Stimulated activated naive CD4-positive, alpha-beta T cell treated with Interleukin-2 at 50 U/mL for 16 hours (primary cell): ENCODE measurements at places on chromosomes 11 and 22.

GRCh38 chr11:5923794-5924193, 18.3 kb upstream of the OR56A3 start:
- DNase-seq = no peak

- DNase-seq = no peak
Observed at GRCh38 chr11:123000721-123001120, 19.1 kb upstream of the BSX start.

- DNase-seq = no peak
Observed at GRCh38 chr22:29313576-29314466, 1.7 kb downstream of the RASL10A start.

DNA sequence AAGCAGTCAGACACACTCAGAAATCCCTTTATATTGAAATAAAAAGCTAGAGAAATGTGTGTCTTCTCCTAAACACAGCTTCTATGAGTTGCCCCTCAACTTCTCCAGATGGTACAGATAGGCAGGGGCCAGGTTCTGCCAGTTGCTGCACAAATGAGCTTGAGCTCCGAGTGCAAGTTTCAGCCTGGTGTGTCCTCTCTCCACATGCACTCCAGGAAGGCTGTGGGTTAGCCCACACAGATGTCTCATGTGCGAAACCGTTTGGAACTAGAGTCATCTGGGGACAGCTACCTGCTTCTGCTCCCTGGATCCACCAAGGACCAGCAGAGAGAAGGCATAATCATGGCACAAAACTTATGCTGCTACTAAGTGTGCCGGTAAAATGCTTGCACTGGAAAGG, 812.6 kb downstream of the OPCML start:
- no peak for DNase-seq

GRCh38 chr11:101083335-101083734, 46.3 kb downstream of the PGR start:
- no peak for DNase-seq

DNA sequence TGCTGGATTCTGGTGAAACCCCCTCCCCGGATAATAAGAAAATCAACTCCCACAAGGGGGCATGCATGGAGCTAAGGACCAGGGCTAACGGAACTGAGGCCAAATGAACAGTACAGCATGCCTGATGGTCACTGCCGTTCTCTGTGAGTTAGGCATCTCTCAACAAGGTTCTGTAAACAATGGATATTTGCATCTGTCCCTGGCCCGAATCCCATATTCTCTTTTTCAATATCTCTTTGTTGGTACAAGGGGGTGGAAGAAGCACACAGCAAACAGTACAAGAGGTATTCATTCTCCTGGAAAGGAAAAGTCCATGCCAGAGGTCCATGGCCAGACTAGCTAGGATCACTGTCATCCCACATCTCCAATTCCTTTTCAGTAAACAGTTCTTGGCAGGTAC, 32.2 kb upstream of the APOA1 start:
- no peak for DNase-seq

DNA sequence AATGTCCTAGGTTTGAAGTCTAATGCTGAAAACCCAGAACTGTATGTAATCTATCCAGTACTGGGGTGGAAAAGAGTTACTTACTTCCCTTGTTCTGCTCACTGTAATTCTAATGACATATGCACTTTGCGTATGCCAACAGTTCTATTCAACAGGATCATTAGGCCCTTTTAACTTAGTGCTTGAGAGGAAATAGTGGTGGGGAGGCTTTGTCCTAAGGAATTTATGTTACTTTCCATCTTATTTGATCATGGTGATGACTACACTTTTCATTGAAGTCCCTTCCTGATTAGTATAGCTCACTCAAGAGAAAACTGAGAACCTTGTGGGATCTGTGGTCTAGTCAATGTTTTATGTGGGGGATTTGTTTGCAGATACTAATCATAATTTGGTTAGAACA, 348.2 kb downstream of the GUCY1A2 start:
- no peak for DNase-seq

DNA sequence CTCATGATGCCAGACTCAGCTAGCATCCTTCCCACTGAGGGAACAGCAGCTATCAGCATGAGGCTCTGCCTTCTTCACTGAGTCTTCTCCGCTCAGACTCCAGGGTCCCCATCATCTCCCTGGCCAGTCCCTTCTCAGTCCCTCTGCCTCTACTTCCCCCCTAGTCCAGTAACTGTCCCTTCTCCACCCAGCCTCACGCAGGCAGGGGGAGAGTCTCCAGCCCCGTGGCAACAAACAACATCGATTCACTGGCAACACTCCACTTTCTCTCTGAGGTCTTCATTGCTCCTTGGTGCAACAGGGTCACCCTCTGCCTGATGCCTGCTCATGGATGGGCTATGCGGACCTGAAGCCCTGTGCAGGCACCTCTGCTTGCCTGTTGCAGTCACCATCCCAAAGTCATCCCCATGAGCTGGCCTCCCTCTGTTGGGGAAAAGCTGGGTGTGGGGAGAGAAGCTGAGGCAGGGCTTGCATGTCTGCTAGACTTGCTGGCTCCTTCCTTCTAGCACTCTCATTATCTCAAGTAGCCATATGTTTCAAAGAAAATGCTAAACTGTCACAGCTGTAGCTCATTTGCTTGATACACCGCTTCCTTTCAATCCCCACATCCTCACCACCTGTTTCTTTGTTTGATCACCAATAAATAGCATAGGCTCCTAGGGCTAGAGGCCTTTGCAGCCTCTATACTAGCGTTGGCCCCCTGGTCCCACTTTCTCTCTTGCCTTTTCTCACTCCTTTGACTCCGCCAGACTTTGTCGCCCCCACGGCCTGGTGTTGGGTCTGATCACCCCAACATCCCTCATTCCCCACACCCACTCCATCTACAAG, 4.3 kb upstream of the BCR start:
- no peak for DNase-seq

DNA sequence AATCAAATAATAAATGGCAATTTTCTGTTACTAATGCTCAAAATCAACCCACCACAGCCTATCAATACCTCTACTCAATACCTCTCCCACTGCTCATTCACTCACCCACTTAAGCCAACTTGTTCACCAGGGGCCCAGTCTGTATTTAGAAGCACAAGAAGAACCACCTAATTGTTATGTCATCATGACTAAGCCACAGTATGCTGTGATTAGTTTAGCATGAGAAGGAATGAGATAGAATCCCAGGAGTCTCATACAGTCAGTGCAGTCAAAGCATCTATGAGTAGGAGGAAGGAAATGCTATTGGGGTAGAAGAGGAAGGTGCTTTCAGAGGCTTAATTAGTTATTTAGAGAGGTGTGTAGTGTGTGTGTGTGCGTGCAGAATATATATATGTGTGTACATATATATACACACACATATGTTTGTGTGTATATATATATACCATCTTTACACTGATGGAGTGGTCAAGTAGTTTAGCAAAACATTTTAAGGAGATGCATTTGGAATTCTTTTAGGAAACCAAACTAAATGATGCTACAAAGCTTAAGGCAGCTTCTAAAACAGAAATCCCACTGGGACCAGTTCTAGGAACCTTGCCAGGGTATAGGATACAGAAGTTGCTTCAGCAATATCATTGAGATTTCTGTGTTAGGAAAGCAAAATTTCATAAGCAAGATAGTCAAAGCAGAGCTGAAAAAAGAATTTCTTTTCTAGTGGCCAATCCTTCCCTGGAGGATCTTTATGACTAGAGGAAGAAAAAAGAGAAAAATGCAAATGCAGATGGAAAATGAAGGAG, 27.5 kb downstream of the KCNA4 start:
- no peak for DNase-seq

DNA sequence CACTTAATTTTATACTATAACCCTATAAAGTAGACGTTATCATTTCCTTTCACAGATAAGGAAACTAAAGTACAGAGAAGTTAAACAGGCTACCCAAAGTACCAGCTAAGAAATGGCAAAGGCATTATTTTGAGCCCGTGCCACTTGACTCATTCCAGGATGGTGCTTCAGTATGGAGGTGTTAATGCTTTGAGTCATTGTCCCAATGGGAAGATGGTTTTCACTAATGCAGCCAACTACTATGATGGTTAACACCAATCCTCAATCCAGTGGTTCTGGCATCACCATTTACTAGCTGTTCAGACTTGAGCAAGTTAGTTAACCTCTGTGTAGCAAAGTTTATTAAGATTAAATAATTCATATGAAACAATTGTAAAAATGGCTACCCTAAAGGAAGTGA, 123.1 kb upstream of the SLC5A12 start:
- no peak for DNase-seq
